HFFc6 (cell line): ENCODE measurements at places on chromosomes 5 and 9. TPM values are rescaled to one million over a fixed set of nuclear protein-coding genes. Genes with fewer than 3 reads are reported as not detected.

Gene RGS14
- total RNA-seq, result 1.0 to 2.2 TPM (median 2.1 TPM) in 3 replicates

DNA sequence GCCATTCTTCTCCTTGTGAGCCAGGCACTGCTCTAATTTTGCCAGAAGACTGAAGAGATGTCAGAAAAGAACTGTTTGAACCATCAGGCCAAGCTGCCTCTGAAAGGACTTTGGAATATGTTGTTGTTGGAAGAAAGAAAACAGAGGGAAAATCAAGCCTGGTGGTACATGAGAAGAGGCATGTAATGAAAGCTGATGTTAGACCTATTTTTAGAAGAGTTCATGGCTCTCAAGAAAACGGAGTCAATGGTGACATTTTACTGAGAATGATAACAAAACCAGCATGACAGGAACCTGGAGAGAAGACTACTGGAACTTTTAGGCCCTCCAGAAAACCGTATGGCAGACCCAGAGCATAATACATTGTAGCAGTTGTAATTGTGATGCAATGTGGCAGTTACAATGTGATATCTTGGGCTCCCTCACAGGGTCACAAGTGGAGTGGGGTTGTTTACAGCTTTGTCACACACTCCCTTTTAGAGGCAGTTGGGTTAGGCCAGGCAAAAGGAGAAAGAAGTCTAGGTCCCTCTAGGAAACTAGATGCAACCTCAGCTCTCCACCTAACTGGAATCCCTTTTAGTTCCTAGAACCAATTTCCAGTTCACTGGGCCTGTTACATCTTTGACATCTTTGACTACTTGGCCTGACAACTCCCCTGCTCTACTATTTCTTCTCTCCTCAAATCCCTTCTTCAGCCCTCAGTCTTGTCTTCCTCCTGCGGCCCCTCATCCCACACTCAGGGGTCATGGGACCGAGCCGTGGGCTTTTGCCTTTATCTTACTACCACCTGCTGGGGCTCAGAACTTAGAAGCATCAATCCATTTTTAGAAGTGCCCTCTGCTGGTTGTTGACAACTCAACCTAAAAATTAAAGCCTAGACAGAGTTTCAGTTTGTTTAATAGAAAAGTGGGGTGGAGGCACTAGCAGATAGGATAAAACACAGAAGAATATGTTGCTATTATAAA, 61.2 kb upstream of the JAK2 start:
- peak; percentile 28 for DNase-seq

Gene IL13
- not detected in 3 replicates for total RNA-seq

- DNase-seq, result no peak
Observed at GRCh38 chr5:154087260-154087659, 48.5 kb downstream of the MFAP3 start.

Gene LCN1
- total RNA-seq, result not detected in 3 replicates

- DNase-seq, result no peak
Observed at GRCh38 chr9:105396901-105397300, 50.9 kb upstream of the FSD1L start.
